ENCODE measurements at places on chromosomes 11 and 22. TPM values are rescaled to one million over a fixed set of nuclear protein-coding genes. Genes with fewer than 3 reads are reported as not detected.

The GAL gene
- polyA plus RNA-seq = 7.0 TPM

DNA sequence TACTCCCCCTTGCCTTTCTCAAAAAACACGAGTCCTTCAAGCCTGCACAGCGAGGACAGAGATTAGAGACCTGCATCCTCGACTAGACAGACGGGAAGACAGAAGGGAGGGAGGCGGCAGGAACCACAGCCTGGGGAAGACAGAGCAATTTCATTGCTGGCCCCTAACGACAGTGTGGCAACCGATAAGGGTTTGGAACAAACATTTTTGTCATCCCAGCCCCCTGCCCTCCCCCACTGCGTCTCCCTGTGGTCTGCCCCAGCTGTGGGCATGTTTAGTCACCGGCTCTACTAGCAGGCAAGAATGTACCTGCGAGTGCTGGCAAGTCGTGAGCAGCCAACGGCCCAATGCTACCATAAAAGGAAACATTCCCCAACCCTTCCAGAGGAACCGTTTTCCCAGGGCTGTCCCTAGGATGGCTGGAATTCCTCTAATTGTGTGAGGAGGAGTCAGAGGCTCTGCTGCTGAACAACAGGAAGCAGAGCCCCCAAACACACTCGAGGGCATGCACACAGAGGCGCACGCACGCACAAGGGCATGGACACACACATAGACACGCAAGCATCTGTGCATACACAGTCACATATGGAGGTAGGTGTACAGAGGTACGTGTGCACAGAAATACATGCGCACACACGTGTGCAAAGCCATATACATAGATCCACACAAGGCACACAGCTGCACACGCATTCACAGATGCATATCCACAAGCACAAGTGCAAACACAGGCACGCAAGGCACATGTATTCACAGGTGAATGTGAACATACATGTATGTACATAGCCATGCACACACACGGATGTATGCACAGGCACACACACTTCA is 58.3 kb downstream of the MYH9 start:
- peak; percentile 78 for DNase-seq

DNA sequence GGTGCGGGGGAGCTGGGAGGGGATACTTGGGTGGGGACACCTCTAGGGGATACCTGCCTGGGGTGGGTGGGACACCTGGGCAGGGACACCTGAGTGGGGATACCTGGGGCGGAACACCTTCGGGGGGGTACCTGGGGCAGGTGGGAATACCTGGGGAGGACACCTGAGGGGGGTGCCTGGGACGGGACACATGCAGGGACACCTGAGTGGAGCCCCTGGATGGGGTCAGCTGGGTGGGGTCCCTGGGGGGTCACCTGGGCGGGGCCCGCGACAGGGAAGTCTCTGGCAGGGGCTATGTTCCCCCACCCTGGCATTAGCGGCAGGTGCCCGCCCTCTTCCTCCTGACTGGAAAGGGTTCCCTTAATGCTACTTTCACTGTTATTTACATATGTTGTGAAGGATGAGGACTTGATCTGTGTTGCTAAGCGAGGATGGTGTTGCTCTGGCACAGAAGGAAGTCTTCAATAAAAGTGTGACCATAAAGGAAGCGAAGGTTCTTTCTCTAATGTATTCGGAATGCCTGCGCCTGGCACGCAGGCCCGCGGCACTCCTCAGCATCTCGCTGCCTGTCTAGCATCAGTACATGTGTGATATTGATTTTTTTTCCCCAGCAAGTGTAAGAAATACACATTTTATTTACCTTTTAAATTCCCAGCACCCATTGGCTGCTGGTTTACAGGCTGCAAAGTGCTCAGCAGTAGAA is 801.7 kb downstream of the BRD1 start:
- peak; percentile 18 for DNase-seq

- DNase-seq = no peak
These were observed 44.5 kb downstream of the PARVB start for GRCh38 chr22:44068422-44069191.

GRCh38 chr22:46008836-46009596 is 32.1 kb upstream of the WNT7B start:
- no peak for DNase-seq

Data from heart left ventricle (tissue), 16 donors.